ENCODE measurements at places on chromosomes 12 and 14.

DNA sequence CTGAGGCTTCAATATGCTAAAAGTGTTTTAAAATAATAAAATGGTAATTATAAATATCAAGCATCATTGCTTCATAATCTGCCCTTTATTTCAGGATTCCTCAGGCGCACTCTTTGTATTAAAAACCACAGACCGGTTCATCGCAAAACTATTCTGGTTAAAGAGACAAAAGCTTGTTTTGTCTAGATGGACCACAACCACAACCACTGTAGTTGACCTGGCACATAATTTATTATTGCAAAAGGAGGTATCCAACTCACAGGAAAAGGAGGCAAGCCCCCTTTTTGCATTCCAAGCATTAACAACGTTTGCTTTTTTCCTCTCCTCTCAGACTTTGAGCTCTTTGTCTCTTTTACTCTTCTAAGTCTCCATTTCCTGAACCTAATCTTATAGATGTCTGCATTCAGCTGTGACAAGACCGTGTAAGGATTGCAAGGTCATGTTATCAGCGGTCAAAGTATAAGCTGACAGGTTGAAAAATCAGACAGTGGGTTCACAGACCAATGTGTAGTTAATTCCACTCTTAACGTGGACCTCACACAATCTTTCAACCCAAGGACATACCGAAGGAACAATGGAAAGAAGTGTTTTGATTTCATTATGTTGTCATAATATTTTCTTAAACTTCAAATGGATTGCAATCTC, 1057.6 kb downstream of the GALC start:
- peak; percentile 60 for DNase-seq

- DNase-seq = no peak
These were observed 73.4 kb downstream of the KIF26A start for GRCh38 chr14:104211741-104212140.

DNA sequence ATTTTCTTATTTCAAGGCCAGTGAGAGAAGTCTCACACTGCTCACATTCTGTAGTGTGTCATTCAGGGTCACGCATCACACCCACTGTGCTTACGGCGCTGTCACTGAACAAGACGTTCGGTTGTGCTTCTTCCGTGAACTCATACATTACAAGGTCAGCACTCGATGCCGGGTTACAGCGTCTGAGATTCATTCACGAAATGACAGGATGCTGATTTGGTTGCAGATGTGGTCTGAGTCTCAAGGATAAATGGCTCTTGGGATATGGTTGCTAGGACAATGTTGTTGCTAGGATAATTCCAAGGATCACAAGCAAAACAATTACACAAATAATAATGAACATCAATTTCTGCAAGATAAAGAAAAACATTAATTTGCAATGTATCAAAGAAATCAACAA, 47.4 kb downstream of the STX2 start:
- DNase-seq = no peak

DNA sequence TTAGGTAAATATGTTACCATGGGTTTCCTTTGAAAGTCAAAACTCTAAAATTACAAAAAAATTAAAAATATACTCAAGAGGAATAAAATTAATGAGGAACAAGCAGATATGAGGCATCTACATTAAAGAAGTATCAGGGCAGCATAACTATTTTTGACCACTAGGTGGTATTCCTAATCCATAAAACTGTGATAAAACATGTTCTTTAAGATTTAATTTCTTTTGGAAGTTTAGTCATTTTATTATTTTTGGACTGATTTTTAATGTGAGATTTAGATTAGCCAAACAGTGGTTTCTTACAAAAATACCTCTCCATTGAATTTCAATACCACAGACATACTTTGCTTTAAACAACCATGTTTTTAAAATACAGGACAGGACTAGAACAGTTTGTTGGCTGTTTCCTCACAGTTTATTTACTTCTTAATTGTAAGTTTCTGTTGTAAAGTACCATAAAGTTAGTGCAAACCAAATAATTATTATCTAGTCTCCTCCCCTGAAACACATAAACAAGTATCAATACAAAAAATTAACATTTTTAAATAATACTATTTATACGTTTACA, 49.8 kb downstream of the NTS start:
- DNase-seq = no peak

DNA sequence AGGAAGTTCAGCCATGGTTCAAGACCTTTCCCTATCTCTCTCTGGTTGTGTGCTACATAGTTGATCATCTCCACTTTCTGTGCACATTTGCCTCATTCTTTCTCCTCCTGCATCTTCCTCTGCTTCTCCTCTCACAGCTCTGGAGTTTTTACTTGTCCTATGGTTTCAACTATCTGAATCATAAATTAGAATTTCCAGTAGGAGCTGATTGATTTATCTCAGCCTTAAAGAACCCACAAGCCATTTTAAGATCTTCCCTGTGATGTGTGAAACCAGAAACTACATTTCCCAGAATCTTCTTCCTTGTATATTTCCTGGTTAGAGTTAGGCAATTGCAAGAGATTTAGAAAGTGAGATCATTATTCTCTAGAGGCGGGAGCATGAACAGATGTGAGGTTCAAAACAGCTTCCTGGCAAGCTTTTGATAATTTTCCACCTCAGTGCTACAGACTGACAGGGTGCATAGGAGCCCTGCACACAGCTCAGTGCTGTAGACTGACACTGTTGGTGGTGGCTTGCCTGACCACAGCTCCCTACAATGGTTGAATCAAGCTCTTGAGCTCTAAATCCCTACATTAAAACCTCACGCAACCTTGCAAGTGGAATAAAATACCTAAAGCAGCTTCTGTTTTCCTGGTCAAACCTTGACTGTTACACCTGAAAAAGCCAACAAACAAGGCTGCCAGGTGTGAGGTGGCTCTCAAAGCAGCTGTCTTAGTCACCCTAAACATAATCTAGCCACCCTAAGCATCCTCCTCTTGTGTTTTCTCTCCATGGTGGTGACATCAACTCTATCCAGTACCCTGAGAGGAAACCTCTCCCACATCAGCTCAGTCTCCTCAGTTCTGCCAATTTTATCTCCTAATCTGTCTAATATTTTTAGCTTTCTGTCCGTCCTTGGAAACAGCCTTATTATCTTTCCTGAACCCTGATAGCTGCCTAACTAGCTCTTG, 21.5 kb upstream of the IFNG start:
- no peak for DNase-seq

GRCh38 chr14:102201353-102201738, 61.6 kb downstream of the WDR20 start:
- DNase-seq = no peak

DNA sequence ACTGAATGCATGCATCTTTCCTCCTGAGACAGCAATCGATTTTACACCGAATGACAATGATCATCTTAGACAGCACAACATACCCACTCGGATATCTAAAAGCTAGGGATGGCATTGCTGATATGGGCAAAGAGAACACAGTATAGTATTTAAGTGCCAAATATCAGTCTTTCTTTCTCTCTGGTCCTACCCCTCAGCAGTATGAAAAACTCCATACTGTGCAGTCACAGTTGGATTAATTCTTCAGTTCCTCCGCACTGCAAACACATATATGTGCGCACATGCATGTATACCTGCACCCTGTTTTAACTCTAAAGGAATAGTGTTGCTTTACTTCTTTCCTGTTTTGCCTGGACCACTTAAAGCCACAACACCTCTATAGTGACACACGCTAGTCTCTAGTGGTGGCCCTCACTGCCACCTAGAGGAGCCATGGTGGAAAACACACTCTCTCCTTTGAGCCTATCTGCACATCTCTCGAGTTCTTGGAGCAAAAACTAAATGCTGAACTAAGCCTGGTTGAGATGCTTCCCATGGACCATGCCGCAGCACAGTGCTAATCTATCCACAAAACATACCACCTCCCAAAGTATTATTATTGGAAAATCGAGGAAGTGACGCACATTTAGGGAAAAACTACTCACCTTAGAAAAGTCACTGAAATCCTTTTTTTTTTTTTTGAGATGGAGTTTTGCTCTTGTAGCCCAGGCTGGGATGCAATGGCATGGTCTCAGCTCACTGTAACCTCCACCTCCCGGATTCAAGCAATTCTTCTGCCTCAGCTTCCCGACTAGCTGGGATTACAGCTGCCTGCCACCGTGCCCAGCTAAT, 11.9 kb downstream of the TMEM52B start:
- DNase-seq = peak; percentile 80

- DNase-seq = no peak
These were observed 4.4 kb upstream of the EIF5 start for GRCh38 chr14:103329401-103330347.

DNA sequence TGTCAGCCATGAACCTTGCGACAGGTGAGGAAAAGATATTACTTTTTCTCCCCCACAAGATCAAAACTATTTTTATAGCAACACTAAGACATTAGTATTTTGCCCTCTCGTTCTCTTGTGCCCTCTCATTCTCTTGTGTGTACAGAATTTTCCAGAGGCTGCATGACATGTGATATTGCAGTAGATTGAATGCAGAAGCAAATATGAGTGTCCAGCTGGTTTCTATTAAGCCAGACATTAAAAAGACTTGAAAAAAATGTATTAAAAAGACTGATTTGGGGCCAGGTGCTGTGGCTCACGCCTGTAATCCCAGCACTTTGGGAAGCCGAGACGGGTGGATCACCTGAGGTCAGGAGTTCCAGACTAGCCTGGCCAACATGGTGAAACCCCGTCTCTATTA, 63.7 kb upstream of the ZFP36L1 start:
- no peak for DNase-seq

GRCh38 chr12:75662511-75663159, 151.2 kb upstream of the KRR1 start:
- DNase-seq = no peak

GRCh38 chr12:29200586-29200985, 51.5 kb downstream of the FAR2 start:
- no peak for DNase-seq

DNA sequence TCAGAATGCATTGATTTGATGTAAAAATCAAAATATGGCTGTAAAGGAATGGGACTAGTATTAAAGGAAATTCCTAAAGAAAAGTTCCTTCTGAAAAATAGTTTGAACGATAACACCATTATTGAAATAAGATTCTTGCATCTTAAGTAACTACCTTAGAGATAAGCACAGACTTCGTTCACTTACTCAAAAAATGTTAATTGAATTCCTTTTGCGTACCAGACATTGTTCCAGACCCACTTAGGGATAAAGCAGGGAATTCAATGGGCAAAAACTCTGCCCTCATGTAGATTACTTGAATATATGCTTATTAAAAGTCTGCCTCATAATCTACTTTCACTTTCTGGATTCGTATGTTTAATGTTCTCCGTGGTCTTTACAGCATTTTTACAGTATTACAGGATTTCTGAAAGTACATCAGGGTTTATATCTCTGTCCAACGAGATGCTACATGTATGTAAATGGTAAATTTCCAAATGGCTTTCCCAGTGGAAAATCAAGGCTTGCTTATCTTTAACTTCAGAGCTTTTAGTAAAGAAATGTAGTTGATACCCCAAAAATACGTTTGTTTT, 213.7 kb downstream of the GXYLT1 start:
- DNase-seq = no peak

DNA sequence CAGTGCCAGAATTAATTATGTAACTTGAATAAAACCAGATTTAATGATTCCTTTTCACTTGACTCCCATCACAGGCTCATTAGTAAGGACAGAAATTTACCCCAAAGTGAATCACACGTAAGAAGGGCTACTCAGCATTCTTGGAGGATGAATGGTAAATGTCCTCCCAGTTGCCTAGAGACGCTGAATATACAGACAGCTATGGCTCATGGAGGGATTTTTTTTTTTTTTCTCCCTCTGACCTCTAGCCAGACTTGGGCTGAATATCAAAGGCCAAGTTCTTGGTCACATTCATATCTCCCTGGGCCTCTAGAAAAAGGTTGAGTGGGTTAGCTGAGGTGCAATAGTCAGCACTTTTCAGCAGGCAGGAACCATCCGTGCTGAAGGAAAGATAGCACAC, 77.5 kb downstream of the PHLDA1 start:
- DNase-seq = peak; percentile 91

GRCh38 chr12:68978678-68979077, 45.7 kb upstream of the CPM start:
- no peak for DNase-seq

DNA sequence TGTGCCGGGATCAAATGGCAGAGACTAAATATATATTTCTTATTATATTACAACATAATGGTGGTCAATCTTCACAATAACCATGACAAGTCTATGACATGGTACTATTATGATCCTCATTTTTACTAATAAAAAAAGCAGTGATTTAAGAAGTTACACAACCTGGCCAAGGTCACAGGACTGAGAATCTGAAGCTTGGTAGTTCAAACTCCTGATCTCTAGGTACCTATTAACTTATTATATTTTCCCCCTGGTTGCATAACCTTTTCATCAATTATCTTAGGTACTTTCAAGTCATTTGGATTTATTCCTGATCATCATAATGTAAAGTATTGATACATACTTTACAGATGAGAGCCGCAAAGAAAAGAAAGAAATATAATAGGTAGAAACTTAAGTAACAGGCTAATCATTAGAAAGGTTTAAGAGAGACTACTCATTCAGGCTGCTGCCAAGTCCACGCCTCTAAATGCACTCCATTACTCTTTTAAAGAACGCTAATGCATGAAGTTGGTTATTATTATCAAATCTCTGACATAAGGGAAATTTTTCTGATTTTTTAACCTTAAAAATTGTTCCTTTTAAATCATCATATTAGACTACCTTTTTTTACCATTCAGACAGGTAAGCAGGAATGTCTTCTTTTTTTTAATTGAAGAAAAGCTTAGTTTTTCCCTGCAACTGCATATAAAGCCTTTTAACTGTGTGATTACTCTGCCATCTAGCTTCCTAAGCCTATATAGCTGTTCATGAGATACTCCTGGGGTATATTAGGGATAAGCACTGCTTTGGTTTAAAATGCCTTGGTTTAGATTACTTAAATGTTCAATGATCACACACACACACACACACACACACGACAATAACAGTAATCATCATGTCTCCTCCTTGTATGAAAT, 35.6 kb downstream of the RPS29 start:
- DNase-seq = no peak

DNA sequence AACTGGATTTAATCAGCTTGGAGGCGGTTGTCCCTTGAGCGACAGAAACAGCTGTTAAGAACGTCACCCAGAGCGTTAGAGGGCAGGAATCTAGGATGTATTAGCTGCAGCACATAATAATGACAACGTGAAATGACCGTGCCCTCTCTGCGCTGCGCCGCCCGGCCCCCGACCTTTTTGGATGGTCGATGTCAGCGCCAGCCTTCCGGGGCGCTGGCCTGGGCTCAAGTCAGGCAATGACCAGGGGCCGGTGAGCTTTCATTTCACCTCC, 427 bp upstream of the TMEM120B start:
- DNase-seq = peak; percentile 50

DNA sequence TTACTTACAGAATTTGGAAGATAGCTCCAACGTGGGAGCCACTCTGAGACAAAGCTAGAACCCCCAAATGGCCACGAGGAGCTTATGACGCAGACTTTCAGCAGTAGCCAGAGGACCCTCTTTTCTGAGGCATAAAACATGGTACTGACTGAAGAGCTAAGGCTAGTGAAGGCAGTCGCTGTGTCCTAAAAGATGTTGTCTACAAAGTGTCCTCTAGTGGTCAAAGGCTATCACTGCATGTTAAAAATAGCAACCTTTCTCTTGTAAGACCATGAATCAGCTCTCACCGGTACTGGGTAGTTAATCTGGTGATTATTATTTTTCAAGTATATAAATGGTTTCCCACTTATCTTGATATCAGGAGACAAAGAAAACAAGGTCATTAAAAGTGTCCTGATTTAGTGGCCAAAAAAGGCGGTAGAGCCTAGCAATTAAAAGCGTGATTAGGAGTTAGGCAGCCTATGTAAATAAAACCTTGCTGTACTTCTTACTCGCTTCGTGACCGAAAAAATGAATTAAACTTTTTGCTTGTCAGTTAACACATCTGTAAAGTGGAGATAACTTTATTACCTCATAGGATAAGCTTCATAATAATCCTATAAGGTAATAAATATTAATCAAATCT, 47.0 kb upstream of the LGR5 start:
- DNase-seq = peak; percentile 77

Data from AG20443 (cell line).